ENCODE measurements at places on chromosomes 11 and 22.
A peak's percentile ranks its signal among the peaks of the same experiment; 100 is the strongest.

DNA sequence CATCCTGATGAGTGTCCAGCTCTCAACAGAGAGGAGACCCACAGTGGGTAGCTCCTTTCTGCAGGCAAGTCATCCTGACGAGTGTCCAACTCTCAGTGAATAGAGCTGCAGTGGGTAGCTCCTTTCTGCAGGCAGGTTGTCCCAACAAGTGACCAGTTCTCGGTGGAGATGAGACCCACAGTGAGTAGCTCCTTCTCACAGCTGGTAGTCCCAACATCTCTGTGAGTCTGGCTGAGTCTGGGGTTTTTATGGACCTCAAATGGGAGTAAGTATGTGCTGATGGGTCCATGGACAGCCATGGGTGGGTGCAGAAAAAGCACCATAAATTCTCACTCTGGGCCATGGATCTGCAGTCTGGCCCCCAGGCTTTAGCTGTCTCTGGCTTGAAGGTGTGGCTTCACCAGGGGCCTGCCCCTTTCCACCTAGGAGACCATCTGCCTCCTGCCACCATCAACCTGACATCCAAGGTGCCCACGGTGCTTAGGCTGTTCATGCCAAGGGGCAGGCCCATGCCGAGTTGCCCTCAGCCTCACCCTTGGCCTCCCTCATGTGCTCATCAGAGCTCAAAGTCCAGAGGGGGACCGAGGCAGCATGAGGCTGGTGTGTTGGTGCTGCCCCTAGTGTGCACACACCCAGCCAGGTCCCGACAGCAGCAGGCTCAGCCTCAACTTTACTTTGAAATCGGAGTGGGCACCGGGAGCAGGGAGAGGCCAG lies 15.3 kb downstream of the NPAT start:
- no peak for DNase-seq

GRCh38 chr11:112398798-112399478 lies 138.3 kb upstream of the PLET1 start:
- DNase-seq = no peak

GRCh38 chr22:28406246-28406645 lies 273.4 kb downstream of the TTC28 start:
- DNase-seq = no peak

GRCh38 chr22:45290410-45290936 lies 5.7 kb downstream of the UPK3A start:
- peak; percentile 86 for DNase-seq

- no peak for DNase-seq
These were observed 1.8 kb upstream of the PKNOX2 start for GRCh38 chr11:125162743-125163142.

- peak; percentile 55 for DNase-seq
These were observed 136.3 kb downstream of the ARHGAP42 start for GRCh38 chr11:100823360-100823759.

- DNase-seq = peak; percentile 53
These were observed 565 bp downstream of the NUCB2 start for GRCh38 chr11:17277024-17277584.

DNA sequence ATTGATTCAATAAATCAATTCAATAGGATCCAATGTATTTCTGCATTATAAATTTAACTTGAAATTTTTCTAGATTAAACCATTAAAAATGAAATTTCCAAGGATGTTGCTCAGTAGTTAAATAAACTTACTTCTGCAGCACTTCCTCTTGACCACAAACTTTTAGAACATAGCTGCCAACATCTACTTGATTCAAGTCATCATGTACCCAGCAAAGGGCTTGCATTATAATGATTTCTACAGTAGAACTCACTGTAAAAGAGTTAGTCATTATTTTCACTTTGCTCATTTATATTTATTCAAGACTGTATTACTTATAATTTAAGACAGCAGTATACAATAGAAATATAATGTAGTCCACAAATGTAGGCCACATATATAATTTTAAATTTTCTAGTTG lies 59.2 kb downstream of the PIK3C2A start:
- no peak for DNase-seq

GRCh38 chr11:126290887-126291286 lies 8.0 kb downstream of the TIRAP start:
- DNase-seq = no peak

DNA sequence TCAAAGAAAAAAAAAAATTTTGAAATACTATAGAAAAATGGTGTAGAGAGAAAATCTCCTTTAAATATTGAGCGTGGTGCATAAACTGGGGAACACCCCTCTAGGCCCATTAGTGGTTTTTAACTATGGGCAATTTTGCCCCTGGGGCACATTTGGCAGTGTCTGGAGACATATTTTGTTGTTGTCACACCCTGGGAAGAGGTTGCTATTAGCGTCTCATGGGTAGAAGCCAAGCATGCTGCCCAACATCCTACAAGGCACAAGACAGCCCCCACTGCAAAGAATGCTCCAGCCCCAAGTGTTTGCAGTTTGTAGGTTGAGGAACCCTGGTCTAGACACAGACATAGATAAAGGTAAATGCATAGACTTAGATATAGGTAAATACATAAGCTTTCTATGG lies 92.6 kb downstream of the KIAA1671 start:
- no peak for DNase-seq

GRCh38 chr11:75589933-75590332 lies 27.9 kb downstream of the SERPINH1 start:
- no peak for DNase-seq

DNA sequence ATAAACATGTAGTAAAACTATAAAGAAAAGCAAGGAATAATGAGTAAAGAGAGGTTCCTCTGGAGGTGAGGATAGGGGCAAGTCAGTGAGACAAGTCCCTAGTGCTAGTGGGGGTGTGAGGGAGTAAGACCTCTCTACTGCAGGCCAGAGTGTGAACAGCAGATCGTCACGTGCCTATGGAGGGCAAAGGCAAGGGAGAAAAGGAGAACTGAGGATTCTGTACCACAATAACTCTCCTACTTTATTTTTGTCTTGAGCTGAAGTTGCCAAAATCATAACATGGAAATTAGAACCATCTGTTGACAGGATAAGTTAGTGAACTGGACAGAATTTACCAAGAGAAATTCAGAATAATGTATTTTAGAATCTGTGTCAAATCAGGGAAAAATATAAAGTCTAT lies 77.6 kb downstream of the ENTHD1 start:
- peak; percentile 10 for DNase-seq

DNA sequence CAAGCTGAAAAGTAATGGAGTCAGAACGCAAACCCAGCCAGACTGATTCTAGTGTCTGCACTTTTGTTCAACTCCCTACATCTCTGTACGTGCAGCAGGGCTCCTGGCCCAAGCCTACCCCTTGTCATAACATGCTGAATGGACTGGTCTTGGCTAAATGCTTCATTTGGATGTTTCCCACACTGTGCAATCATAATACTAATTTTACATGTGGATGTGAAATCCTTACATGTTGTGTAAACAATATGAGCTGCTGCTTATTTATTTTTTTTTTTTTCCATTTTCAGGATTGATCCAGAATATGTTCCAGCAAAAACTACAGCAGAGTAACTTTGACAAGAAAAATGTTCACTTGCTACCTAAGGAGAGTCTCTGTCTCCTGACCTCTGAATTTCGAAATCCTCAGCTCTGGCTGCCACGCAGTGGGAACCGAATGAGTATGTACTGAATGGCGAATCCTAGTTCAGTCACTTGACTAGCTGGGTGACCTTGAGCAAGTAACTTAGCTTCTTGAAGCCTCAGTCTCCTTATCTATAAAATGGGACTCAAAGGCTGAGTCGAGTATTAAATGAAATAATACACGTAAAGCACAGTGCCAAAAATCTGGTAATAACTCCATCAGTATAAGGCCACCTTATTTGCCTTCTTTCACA lies 133.4 kb downstream of the EHF start:
- no peak for DNase-seq

GRCh38 chr11:74476536-74476935 lies 9.2 kb upstream of the KCNE3 start:
- DNase-seq = no peak

GRCh38 chr11:134276396-134277182 lies 410 bp downstream of the GLB1L3 start:
- no peak for DNase-seq

DNA sequence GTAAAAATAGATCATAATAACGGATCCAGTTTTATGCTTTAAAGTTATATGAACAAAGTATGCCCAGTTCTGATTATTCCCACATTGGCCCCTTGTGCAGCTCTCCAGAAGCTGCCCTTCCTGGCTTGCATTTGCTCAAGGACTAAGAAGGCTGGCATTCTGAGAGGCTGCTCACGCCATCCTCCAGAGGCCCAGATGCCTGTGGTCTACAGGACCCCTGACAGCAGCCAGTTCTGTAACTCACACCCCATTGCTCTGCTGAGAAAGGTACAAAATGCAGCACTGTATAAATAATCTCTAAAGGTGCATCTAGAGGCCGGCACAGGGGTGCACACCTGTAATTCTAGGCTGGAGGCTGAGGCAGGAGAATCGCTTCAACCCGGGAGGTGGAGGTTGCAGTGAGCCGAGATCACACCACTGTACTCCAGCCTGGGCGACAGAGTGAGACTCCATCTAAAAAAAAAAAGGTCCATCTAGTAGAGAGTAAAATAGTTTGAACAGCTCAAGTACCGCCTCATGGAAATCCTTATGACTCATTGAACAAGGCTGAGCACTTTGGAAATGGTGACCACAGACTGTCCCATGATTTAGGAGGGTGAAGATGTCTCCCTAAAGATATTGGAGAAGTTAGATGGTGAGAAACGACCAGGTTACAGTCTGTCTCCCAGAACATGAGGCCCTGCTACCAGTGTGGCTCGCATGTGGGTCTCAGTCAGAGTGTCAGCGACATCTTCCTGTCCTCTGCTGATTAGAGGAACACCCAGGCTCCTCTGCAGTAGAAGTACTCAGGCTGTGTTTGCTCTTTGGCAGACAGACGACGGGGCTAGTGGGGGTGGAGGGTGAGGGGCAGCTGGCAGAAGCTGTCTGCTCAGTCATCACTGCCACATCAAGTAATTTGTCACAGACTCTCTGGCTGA lies 56.3 kb downstream of the KREMEN1 start:
- DNase-seq = peak; percentile 81

DNA sequence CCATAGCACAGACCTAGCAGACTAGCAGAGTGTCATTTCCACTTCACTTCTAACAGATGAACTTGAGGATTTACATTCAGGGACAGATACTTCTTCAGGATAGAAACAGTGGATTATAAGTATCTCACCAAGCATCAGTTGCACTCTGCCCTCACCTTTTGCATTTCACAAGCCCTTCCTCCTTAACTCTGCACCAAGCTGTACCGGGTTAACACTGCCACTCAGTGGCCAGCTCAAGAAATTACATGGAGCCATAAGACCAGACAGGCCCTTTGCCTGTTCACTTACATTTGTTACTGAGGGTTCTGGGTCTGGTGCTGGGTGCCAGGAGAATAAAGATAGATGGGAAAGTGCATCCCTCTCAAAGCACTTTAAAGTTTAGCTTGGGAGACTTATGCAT lies 309.8 kb downstream of the SHANK2 start:
- DNase-seq = no peak

DNA sequence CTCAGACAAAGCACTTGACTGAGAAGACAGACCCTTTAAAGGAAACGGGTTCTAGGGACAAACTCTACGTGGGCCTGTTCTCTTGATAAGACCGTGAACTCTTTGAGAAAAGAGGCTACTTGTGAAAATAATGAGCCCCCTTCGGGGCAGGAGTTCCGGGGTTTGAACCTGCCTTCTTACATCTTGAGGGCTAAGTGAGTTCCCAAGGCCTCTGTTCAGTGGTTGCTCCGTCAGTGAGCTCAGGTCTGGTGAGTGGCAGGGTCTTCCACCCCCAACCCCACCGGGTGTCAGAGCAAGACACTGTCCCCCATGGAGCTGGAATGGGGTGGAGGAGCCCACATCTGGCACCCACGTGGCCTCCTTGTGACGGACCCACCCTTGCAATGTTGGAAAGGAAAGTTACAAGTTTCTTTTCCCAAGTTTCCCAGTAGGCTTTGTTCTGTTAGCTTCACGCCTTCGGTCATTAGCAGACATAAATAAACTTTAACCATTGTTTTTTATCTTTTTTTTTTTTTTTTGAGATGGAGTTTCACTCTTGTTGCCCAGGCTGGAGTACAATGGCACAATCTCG lies 6.3 kb upstream of the SAMM50 start:
- DNase-seq = no peak

GRCh38 chr11:104668797-104669463 lies 229.3 kb downstream of the CASP12 start:
- peak; percentile 88 for DNase-seq

DNA sequence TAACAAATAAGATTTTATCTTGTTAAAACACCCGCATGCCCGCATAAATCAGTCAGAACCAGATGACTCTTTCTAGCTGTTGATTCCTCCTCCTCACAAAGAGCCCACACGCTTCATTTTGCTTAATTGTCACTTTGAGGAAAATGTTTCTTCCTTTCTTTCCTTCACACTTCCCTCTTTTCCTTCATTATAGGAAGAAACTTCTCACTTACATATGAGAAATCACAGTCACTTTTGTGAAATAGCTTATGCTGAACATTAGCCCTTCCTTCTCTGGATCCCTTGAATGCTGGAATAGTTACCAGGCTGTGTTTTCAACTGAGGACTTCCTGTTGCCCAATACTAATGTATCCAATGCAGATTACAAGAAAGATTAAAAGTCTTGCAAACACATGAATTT lies 5.8 kb downstream of the MS4A6E start:
- DNase-seq = no peak

GRCh38 chr11:128752379-128752778 lies 58.5 kb downstream of the FLI1 start:
- no peak for DNase-seq

DNA sequence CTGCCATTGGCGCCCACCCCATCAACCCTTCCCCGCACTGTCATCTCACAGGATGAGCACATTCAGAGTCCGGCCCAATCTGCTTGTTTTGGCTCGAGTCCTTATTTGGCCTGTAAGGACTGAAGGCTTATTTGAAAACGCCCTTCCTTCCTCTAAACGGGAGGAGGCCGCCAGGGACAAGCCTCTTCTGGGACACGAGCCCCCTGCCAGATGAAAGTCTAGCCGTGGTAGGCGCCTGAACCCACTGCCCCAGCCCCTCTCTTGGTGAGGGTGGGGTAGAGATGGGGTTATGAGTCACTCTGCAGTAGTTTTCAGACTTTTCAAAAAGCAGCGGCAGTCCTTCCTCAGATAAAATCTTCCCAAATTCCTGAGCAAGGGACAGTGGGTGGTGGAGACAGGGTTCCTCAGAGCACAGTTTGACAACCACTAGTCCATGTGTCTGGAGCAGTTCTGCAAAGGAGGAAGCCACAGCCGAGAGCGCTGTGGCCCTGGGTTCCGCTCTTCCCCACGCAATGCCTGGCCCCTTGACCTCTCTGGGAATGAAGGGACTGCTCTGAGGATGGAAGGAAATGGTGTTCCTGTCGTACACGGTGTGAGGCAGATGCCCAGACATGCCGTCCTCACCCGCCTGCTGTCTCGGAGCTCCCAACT lies 57.0 kb downstream of the MYH9 start:
- peak; percentile 89 for DNase-seq

DNA sequence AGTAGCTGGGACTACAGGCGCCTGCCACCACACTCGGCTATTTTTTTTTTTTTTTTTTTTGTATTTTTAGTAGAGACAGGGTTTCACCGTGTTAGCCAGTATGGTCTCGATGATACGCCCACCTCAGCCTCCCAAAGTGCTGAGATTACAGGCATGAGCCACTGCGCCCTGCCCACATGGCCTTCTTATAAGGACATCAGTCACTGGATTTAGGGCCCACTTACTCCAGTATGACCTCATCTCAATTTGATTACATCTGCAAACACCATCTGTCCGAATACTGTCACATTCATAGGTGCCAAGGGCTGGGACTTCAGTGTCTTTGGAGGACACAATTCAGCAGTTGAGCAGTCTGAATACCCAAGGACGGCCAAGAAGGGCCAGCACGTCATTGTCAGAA lies 8.2 kb upstream of the PRR5 start:
- DNase-seq = no peak

All from fibroblast of skin of right biceps (primary cell).